ELR (cell line): ENCODE measurements at places on chromosomes 5 and 9.
A peak's percentile ranks its signal among the peaks of the same experiment; 100 is the strongest.

DNA sequence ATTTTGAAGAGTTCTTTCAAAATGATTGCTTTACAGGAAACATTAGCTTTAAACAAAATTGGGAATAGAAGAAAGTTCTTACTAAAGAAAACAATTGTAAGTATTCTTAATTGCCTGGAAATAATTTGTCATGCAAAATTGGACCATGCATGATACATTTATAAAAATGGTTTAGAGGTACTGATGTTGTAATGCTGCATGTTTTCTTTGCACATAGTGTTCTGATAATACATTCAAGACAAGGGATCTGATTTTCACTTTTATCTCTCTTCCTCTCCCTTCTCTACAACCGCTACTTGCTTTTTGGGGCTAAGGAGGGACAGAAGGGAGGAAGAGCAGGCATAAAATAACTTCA lies 211.6 kb upstream of the MPDZ start:
- no peak for DNase-seq

- DNase-seq, result no peak
Measured at GRCh38 chr5:179867079-179867465, 8.5 kb upstream of the MRNIP start.

- DNase-seq, result no peak
Measured at GRCh38 chr9:100455470-100455869, 17.5 kb upstream of the TMEFF1 start.

GRCh38 chr9:134136118-134136995 lies 475 bp downstream of the WDR5 start:
- peak; percentile 37 for DNase-seq

DNA sequence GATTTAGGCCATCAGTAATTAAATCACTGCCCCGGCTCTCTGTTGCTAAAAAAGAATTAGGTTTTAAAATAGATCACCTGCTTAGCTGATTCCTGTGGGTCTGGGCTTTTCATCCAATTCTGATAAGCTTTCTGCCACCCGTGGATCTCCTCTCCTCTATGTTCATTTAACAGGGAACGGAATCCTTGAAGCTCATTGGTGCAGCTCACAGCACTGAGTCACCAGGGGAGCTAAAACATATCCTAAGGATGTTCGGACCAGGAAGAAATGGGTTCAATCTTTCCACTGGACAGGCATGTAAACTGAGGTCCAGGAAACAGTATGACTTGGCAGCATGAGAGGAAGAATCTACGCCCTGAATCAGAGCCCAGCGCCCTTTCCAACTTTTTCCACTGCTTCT lies 267.1 kb upstream of the GRIA1 start:
- DNase-seq, result peak; percentile 31

GRCh38 chr9:73074176-73074708 lies 77.4 kb upstream of the ANXA1 start:
- DNase-seq, result peak; percentile 7

DNA sequence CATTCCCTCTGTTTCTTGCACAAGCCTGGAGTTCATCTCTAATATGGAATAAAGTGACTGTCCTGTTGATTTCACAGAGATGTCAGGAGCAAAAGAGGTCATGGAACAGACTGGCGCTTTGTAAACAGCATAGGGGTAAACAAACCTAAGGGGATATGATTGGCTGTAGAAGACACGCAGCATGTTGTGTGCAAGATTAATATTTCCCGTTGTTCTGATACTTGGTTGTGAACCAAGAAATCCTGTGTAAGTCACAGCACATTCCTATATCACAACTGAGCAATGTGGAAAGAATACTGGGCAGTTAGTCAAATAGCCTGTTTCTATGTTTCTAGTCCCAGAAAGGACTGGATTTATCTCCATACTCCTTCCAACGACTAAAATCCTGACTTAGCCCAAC lies 3.2 kb downstream of the ADAMTS12 start:
- peak; percentile 14 for DNase-seq

GRCh38 chr9:8962084-8962483 lies 1162.5 kb upstream of the DMAC1 start:
- no peak for DNase-seq

DNA sequence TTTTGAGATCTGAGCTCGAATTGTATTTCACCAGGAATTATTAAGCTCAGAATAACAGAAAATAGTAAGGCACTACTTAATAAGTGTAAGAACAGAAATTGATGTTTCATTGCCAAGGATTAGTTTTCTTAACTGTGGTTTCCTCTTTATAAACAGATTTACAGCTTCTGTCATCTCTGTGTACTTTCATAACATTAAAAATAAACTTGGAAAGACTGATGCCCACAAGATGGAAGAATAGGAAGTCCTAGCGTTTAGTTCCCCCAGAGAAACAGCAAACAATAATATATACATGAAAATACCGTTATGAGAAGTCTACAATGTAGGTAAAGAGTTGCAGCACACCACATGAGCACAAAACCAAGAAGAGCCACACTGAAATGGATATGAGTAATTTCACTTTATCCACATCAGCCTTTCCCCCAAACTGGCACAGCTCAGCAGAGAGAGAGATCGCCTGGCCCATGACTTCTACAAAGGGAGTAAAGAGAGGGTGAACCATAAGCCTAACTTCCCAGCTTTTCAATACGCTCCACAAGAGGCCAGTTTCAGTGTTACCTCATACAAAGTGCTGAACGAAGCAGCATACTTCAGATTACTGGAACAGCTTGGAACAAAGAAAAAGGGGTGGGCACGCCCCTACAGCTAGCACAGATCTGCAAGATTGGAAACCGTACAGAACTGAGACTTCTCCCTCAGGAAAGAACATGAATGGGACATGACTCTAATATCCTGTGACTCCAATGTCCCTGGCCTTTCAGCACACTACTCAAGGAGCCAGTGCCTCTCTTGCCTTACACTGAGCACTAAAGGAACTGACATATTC lies 75.4 kb downstream of the EMB start:
- DNase-seq, result no peak

GRCh38 chr9:3321186-3321585 lies 204.6 kb downstream of the RFX3 start:
- no peak for DNase-seq

DNA sequence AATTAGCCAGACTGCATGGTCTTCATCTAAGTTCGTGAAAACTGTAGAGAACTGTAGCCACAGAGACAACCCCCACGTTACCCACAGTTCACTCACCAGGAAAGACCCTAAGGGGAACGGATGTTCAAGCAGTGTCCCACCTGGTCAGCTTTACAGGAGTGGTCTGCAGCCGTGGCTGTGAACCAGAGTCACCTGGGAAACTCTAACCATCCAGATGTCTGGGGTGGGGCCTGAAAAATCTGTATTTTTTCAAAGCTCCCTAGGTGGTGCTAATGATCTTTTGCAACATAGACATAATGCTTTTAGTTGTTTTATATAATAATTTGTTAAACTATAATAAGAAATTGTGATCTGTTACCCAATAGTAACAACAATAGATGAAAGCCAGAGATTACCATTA lies 47.7 kb upstream of the ANGPTL2 start:
- no peak for DNase-seq

- DNase-seq, result no peak
Measured at GRCh38 chr9:33408087-33408486, 5.7 kb upstream of the AQP7 start.

DNA sequence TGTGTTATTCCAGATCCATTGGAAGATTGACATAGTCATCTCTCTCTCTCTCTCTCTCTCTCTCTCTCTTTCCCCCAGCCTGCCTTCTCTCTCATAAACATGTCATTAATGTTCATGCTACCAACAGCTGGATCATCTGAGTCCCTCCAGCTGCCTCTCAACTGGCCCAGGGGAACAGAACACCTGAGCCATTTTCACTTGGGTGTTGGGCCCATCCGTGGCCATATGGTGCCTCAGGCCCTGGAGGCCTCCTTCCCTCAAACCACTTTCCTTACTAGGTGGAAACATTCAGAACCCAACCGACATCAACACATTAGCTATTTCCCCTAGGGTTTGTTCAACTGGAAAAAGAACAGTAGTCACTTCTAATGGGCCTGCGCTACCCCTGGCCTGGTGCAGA lies 196.2 kb downstream of the FRMD3 start:
- no peak for DNase-seq

DNA sequence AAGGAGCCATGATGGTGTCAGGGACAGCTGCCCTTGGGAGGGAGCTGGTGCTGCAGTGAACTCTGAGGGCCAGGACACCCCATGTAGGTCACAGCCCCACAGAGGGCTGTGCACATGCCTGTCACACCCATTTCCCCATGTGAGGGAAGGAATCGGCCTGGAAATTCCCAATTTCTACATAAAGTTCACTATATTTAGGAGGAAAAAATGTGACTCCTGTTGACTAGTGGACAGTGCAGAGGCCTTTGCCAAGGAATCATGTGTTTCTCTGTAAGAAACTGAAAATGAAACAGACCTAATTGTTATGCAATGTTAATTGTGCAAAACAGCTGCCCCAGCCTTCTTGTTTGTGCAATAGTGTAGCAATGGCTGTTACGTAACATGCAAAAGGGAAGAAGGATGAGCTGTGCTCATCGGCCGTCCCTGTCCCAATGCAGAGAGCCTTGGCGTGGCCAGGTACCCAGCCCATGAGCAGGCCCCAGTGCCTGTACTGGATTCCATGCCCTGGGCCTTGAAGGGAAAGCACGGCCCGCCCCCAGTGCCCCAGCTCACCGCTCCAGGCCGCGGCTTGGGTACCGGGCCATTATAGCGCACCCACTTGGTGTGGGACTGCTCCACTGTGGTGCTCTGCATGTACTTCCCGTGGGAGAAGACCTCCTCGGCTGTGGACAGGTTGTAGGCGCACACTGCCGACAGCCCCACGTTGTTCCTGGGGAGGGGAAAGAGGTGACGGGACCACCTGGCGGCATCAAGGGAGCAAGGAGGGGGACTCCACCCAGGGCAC lies 70.0 kb downstream of the SECISBP2 start:
- peak; percentile 12 for DNase-seq

- DNase-seq, result no peak
Measured at GRCh38 chr5:73253047-73253660, 80.2 kb downstream of the TMEM174 start.
